Kidney (tissue), 22 donors: ENCODE measurements at places on chromosomes 1 and 21. TPM values are rescaled to one million over a fixed set of nuclear protein-coding genes. Genes with fewer than 3 reads are reported as not detected.

GRCh38 chr1:184734980-184735379, 19.7 kb downstream of the EDEM3 start:
- no peak overlapping the region for H3K4me3 ChIP-seq
- H3K27ac ChIP-seq: no peak overlapping the region
- no peak for DNase-seq
- no peaks in the 10 kb centered on the region for H3K4me1 ChIP-seq

DNA sequence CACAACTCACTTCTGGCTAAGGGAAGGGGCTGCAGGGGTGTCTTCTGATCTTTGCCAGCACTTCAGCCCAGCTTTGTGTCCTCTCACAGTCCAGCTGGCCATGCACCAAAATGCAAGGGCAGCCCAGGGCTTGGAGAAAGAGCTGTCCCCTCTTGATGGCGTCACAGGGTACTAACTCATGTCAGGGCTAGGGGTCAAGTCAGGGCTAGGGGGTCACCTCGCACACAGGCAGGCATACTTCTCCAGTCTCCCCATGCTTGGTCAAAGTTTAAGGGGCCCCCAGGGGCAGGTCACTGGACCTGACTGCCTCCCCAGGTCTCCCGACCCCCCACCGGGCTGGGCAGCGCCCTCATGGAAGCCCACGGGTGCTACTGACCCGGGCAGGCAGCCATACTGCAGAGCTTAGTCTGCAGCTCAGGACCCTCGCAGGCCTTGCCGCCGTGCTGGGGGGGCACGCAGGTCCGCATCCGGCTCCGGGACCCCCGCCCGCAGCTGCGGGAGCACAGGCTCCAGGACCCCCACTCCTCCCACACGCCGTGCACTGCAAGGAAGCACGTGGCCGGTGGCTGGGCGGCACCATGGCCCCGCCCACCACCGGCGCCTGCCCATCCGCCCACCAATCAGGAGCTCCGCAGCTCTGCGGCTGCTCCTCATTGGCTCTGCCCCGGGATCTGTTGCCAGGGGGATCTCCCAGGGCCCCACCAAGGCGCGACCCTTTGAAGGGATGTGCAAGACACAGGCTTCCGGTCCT, 21.5 kb downstream of the ADGRB2 start:
- DNase-seq: no peak
- H3K27me3 ChIP-seq: no peaks in the 10 kb centered on the region
- no peaks in the 10 kb centered on the region for H3K36me3 ChIP-seq
- H3K27ac ChIP-seq: no peak overlapping the region
- no peak overlapping the region for H3K4me3 ChIP-seq

GRCh38 chr1:92299477-92300150, 755 bp downstream of the RPAP2 start:
- peak overlapping the region; percentile 95 for H3K4me3 ChIP-seq
- no peaks in the 10 kb centered on the region for H3K27me3 ChIP-seq
- peaks cover 3% of the 10 kb centered on the region for H3K36me3 ChIP-seq
- H3K4me1 ChIP-seq: no peaks in the 10 kb centered on the region

DNA sequence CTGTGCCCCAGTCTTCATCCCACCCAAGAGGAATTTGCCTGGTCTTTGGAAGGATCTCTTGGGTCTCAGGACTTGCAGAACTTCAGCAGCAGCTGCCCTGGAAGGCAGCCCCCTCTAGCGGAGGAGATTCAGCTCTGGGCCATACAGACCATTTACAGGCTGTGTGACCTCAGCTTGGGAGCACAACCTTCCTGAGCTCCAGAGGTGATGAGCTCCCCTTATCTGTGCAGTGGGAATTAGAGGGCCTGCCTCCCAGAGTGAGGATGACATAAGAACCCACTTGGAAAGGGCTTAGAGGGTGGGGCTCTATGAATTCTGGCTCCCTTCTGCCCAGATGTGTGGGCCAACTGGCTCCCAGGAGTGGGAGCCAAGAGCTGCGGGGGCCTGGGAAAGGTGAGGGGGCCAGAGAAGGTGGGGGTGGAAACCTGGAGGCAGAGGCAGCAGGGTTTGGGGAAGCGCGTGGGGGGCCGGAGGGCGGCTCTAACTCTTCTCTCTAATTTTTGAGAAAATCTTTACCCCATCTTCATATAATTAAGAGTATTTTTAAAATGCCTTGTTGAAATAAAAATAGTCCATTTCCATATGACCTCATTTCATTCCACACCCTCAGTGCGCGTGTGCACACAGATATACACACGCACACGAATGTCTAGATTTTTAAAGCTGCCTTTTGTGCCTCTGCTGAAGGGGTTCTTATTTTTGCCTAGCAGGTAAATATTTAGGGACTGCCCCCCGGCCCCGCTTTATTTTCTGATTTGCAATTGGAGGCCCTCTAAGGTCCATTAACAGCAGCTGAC, 21.5 kb downstream of the EPHB2 start:
- H3K27me3 ChIP-seq: no peaks in the 10 kb centered on the region
- no peaks in the 10 kb centered on the region for H3K4me1 ChIP-seq
- no peak overlapping the region for H3K27ac ChIP-seq
- H3K4me3 ChIP-seq: no peak overlapping the region

- H3K27me3 ChIP-seq: no peaks in the 10 kb centered on the region
- no peaks in the 10 kb centered on the region for H3K36me3 ChIP-seq
- DNase-seq: no peak
- no peak overlapping the region for H3K4me3 ChIP-seq
- H3K27ac ChIP-seq: no peak overlapping the region
Observed at GRCh38 chr1:196890668-196891067, 2.8 kb downstream of the CFHR4 start.

- H3K36me3 ChIP-seq: no peaks in the 10 kb centered on the region
- peaks cover 34% of the 10 kb centered on the region for H3K27me3 ChIP-seq
- no peak within 1 kb of the TSS for H3K4me3 ChIP-seq
- H3K4me1 ChIP-seq: no peaks in the 10 kb centered on the region
- H3K27ac ChIP-seq: no peak within 1 kb of the TSS
Observed at GRCh38 chr1:26410706-26411623, at the start of gene LIN28A. LIN28A (plus strand) TSS chr1:26410817; CDS start chr1:26410892, 75 bp downstream.

DNA sequence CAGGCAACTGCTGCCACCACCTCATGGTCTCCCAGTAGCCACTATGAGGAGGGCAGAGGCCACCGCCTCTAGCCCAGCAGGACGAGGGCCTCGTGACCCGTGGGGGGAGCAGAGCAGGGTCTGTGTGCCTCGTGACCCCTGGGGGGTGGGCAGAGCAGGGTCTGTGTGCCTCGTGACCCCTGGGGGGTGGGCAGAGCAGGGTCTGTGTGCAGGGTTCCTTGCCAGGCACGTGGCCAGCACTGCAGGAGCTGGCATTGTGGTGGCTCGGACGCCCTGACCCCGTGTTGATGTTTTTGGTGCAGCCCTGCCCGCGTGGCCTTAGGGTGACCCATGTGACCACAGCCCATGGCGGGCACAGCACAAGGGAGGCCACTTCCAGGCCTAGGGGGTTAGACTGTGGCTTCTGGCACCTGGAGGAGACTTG, 52.8 kb downstream of the SLX9 start:
- no peaks in the 10 kb centered on the region for H3K4me1 ChIP-seq
- H3K27ac ChIP-seq: no peak overlapping the region
- no peak for DNase-seq
- no peak overlapping the region for H3K4me3 ChIP-seq

DNA sequence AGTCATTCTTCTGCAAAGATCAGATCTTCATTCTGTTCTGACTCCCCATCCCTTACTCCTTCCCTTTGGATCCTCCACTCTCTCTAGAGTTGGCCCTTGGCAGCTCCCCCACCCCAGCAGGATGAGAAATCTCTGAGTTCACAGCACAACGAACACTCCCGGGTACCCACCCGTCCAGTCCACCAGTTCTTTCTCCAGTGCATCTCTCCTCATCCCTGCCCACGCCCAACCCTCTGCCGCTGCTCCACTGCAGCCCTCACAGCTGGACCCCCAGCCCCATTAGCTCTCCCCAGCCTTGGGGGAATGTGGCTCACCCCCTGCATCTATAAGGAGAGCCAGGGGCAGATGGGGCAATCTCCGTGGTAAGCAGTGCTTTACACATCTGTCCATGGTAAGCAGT, 125.7 kb downstream of the MATN1 start:
- H3K27me3 ChIP-seq: no peaks in the 10 kb centered on the region
- H3K36me3 ChIP-seq: no peaks in the 10 kb centered on the region
- no peaks in the 10 kb centered on the region for H3K4me1 ChIP-seq
- no peak overlapping the region for H3K4me3 ChIP-seq
- H3K27ac ChIP-seq: no peak overlapping the region
- DNase-seq: no peak

DNA sequence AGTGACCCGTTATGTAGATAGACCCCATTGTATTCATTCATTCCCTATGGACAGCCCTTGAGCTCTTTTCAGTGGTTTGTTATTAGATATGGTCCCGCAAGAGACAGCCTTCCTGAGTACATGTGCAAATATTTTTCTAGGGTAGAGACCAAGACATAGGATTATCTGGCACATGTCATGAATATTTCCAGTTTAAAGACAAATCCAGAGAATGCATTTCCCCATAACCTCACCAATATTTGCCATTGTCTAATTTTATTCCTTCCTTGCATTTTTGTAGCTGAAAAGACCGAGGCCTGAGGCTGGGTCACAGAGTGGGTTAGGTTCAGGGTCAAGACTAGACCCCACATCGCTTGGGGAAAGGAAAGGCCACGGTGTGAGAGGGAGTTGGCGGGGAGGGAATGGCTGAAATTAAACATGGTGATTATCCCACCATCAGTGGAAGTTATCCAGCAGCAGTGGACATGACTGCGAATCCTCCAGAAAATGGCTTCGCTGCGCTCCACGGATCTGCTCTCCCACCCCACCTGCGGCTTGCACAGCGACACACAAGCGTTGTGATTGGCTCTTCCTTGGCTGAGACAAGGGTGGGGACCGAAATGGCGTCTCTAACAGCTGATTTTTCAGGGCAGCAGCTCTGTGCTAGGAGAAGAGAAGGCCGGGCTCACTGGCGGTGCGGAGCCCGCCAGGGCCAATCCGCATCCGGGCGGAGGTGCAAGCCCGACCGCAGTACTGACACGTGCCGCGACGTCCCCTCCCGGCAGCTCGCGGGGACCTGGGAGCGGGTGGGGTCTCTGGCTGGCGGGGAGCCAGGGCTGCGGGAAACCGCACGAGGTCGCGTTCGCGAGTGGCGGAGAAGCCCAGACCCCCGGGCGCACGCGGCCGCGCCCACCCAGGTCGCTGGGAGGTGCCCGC, 16.1 kb upstream of the STMN1 start:
- H3K27ac ChIP-seq: peak overlapping the region; percentile 34
- H3K36me3 ChIP-seq: no peaks in the 10 kb centered on the region
- H3K4me3 ChIP-seq: peak overlapping the region; percentile 70
- peak; percentile 84 for DNase-seq
- H3K27me3 ChIP-seq: no peaks in the 10 kb centered on the region

GRCh38 chr1:36590771-36591170, 108.1 kb upstream of the CSF3R start:
- no peaks in the 10 kb centered on the region for H3K36me3 ChIP-seq
- H3K27ac ChIP-seq: no peak overlapping the region
- H3K27me3 ChIP-seq: no peaks in the 10 kb centered on the region
- no peak overlapping the region for H3K4me3 ChIP-seq
- DNase-seq: no peak
- H3K4me1 ChIP-seq: no peaks in the 10 kb centered on the region

- no peaks in the 10 kb centered on the region for H3K4me1 ChIP-seq
- no peaks in the 10 kb centered on the region for H3K27me3 ChIP-seq
- H3K4me3 ChIP-seq: no peak overlapping the region
- H3K27ac ChIP-seq: peak overlapping the region; percentile 13
- peaks cover 16% of the 10 kb centered on the region for H3K36me3 ChIP-seq
- DNase-seq: no peak
Observed at GRCh38 chr1:203871114-203871880, 9.9 kb downstream of the SNRPE start.

- no peak overlapping the region for H3K27ac ChIP-seq
- no peak for DNase-seq
- H3K27me3 ChIP-seq: peaks cover 7% of the 10 kb centered on the region
- no peak overlapping the region for H3K4me3 ChIP-seq
Observed at GRCh38 chr21:37008724-37009123, 2.2 kb downstream of the RIPPLY3 start.

DNA sequence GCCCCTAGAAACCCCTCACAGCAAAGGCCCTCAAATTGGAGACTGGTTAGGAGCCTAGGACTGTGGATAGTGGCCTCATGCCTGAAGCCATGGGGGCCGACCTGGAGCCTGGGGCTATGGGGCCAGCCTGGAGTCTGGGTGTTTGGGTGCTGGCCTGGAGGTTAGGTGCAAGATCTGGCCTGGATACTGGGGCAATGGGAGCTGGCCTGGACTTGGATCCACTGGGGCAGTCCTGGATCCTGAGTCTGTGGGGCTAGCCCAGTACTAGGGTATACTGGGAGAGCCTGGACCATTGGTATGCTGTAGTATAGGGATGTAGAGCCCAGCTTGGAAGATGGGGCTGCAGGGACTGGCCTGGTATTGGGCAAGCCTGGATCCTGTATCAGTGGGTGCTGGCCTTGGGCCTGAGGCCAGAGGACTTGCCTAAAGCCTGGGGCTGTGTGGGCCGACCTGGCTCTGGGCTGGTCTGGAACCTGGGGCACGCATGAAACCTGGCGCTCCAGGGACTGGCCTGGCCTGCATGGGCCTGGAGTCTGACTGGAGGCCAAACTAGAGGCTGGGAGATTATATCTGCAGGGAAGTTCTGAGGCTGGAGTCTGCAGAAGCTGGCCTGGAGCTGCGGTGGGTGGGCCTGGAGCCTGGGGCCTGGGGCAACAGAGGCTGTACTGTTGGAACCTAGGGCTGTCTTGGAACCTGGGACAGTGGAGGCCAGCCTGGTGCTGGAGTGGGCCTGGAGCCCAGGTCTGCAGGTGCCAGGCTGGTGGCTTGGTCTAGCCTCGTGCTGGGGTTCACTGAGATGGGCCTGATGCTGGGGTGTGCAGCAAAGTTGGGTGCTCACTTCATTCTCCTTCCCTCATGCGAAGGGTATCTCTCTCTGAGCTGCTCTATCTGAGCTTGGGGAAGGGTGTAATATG, 12.6 kb upstream of the DENND1B start:
- no peaks in the 10 kb centered on the region for H3K36me3 ChIP-seq
- no peak overlapping the region for H3K27ac ChIP-seq
- no peak for DNase-seq
- no peak overlapping the region for H3K4me3 ChIP-seq
- no peaks in the 10 kb centered on the region for H3K4me1 ChIP-seq
- no peaks in the 10 kb centered on the region for H3K27me3 ChIP-seq

DNA sequence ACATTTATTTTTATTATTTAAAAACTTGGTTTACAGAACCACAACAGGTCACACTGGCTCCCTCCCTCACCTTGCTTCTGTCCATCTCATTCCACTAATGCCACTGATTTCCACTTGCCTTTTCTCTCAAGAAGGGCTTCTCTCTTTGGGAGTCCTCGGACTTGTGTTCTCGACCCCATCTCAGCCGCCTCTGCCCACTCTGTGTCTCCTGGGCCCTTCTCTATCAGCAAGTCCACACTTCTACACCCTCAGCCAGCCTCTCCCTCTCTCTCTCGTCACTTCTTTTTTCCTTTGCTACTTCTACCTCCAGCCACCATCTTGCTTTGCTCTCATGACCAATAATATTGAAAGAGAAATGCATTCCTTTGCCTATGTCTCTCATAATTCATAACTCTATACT, 129.4 kb downstream of the HMGB4 start:
- H3K27ac ChIP-seq: no peak overlapping the region
- no peaks in the 10 kb centered on the region for H3K36me3 ChIP-seq
- H3K27me3 ChIP-seq: no peaks in the 10 kb centered on the region
- no peak for DNase-seq

- H3K27me3 ChIP-seq: no peaks in the 10 kb centered on the region
- H3K27ac ChIP-seq: no peak overlapping the region
- H3K4me3 ChIP-seq: no peak overlapping the region
- peaks cover 5% of the 10 kb centered on the region for H3K4me1 ChIP-seq
- no peak for DNase-seq
Observed at GRCh38 chr21:42455196-42455595, 40.8 kb downstream of the RSPH1 start.

The CDCA8 gene
- total RNA-seq: 1.0 TPM

The IFI44L gene
- 20.6 TPM for total RNA-seq

The PGBD5 gene
- total RNA-seq: 3.7 TPM

The LRRC42 gene
- total RNA-seq: 23.8 TPM

The FYB2 gene
- 5.5 TPM for total RNA-seq

The PTPRC gene
- 60.2 TPM for total RNA-seq

The IGSF9 gene
- total RNA-seq: 0.88 TPM

The NFIA gene
- total RNA-seq: 87.5 TPM

The LCE3D gene
- total RNA-seq: not detected
